LNCaP clone FGC (cell line): ENCODE measurements at places on chromosomes 2 and 18.

- DNase-seq: no peak
Observed at GRCh38 chr2:119289093-119289492, 65.5 kb downstream of the STEAP3 start.

DNA sequence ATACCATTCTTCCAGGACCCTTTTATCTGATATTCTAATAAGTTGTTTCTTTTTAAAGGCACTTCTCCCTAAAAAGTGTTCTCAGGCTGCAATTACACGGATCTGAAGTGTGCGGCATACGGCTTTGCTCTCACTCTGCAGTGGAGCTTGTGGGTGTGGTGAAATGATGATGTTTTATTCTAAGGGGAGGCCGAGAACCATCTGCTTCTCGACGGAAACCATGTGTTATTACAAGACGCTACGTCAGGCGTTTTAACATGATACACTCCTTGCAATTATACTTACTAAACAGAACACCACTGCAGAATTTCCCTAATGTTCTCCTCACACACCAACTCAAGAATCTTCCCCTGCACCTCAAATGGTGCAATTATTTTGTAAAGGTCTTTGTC is 34.9 kb upstream of the CTDP1 start:
- no peak for DNase-seq

DNA sequence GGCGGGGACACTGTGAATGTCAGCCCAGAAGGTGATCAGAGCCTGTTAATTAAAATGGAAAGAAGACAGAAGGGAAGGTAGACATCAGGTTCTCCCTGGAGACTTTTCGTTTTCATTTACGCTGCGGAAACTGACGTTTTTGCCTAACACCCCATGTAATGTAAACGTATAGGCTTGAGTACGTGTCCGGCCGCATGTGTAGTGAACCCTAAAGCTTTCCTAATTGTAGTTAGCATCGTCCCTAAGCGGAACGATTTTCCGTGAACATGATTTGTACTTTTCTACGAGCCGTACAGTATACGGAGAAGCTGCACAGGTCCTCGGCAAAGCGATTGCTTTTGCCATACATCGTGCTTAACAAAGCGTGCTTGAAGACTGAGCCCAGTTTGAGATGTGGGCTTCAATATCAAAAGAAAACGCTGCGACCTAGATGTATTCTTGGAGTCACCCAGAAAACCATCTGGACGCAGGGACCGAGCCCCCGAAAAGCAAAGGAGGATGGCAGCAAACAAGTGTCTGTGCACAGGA is 284 bp downstream of the TIMM21 start:
- DNase-seq: no peak

DNA sequence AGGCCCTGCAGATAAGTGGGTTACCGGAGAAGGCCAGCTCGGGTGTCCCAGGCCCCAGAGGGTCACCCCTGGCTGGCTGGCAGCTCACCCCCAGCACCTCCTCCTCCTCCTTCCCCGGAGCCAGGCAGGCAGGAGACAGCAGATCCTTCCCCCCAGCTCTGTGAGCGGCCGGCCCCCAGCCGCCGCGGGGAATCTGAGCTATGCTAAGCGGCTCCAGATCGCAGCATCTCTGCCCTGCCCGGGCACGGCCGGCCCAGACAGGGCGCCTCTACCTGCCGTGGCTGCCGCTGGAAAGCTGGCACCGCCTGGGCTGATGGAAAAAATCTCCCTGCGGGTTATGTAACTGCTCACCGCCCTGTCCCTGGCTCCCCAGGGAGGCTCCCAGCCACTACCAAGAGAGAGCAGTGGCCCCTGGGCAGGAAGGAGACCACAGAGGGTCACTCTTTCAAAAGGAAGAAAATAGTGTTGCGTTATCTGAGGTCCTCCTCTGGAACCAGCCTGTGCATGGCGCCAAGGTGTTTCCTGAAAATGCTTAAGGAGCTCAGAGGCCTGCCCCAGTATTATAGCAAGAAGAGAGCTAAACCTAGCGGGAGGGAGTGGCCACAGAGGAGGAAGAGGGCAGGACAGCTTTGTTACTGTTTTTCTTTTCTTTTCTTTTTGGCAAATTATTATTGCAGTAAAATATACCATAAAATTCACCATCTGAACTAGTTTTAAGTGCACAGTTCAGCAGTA is 179.0 kb downstream of the SMAD7 start:
- DNase-seq: no peak

DNA sequence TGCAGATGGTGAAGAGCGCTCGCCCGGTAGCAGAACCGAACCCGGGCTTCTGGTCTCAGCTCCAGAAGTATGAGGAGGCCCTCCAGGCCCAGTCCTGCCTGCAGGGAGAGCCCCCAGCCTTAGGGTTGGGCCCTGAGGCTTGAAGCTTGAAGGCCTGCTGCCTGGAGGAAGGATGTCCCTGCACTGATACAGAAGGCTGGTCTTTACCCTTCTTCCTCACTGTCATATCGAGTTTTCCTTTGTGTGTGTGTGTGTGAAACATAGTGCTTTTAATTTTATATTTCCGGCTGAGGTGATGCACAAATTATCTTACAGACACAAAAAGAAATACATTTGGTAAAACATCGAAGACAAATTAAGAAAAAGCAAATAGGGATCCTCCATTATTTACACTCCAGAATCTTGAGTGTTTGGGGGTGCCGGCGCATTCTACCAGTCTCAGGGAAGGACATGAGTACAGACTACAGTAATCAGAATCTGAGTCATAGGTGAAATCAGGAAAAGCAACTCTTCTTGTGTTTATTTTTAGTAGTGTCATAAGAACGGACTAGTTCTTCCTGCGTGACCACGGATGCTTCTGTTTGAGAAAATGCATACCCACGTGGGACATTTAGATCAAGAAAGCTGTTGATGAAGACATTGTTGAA is 1.3 kb downstream of the DUSP28 start:
- DNase-seq: peak; percentile 71

DNA sequence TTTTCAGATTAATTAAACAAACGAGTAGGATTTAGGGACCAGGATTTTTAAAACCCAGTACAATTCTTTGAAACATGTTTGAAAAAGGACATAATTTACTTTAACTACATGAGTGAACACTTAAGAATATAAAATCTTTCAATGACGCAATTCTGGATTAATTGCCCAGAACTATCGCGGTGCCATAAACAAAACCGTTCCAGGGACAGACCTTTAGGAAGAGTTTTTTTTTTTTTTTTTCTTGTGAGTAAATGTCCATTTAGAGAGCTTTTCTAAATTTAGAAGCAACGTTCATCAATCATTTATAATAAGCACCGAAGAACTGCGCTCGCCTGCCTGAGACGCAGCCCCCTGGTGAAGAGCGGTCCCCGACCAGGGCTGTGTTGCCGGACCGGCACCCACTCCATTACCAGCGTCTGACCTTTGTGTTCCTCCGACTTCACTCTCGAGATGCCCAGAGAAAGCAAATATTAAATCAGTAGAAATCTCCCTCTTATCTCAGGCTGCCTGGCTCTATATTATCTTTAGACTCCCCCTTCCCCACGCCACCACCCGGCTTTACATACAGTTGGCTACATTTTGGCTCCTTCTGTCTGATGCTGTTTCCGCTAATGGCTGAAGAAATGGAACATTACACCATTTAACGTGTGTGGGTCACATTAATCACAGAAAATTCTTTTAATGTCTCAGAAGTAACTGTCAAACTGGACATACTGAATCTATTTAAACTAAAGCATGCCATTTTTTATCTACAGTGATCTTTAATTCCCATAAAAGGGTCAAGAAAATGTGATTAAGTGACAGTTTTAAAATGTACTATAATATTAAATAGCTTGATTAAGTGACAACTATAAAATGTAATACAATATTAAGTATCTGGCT is 364.0 kb upstream of the MEIS1 start:
- no peak for DNase-seq

- no peak for DNase-seq
Observed at GRCh38 chr2:41930807-41931566, 116.8 kb upstream of the PKDCC start.

DNA sequence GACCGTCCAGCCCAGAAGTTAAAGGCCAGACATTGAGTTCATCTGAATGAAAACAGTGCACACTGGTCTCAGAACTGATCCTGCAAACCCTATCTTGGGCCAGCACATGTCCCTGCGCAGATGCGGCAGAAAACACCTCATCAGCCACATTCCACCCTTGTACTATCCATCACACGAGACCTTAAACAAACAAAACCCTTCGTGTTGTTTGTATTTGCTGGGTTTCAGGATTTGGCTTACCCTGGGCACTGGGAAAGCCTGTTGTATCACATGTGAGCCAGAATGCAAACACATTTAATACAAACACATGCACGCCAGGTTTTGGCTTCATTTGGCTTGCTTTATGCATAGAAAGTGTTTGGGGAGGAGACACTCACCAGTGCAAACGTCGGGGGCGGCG is 12.5 kb downstream of the WIPF1 start:
- DNase-seq: peak; percentile 89

GRCh38 chr2:11709293-11709692 is 37.1 kb upstream of the LPIN1 start:
- DNase-seq: no peak

DNA sequence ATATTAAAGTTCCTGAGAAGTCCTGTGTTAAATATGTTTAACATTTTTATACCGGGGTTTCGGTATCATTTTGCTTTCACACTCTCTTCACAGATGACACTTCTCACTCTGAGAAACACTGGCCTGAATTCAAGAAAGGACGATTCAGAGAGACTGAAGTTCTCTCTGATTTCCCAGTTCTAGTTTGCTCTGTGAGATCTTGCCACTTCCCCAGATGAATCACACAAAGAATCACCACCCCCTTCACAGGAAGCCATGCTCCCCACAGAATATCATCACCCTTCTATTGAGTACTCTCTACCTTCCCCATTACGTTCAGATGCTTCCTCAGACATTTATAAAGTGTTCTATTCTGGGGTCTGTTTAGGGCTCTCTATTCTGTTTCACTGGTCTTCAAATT is 16.1 kb upstream of the CD207 start:
- DNase-seq: no peak

DNA sequence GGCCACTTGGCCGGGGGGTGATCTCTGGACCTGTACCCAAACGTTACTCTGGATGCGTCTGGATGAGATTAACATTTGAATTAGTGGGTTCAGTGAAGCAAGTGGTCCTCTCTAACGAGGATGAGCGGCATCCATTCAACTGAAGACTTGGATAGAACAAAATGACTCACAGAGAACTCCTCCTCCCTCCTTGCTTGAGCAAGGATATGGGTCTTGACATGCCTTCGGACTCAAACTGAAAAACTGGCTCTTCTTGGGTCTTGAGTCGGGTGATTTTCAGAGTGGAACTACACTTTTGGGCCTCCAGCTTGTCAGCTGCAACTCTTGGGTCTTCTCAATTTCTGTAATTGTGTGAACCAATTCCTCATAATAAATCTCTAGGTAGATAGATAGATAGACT is 47.2 kb downstream of the NETO1 start:
- no peak for DNase-seq

DNA sequence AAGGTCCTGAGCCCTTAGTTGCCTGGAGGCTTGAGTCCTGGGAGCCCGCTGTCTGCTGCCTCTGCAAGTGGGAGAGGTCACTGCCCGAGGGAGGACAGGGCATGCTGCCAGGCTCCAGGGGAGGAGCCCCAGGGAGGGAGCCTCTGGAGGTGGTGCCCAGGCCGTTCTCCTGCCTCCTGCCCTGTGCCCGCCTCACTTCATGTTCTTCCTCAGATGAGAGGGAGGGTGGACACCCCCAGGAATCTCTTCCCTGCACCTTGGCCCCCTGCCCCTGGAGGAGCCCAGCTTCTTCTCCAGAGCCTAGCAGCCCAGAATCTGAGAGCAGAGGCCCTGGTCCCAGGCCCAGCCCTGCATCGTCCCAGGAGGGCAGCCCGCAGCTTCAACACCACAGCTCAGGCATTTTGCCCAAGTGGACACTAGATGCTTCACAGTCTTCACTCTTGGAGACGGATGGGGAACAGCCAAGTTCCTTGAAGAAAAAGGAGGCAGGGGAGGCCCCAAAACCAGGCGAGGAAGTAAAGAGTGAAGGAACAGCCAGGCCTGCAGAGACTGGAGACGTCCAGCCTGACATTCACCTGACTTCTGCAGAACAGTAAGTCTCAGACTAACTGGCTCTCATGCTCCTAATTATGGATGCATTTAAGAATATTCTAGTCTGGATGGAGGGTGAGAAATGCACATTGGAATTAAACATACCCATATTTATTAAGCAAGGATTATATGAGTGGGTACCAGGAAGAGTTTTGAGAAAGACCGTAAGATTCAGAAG is 12.1 kb downstream of the PSD4 start:
- no peak for DNase-seq

DNA sequence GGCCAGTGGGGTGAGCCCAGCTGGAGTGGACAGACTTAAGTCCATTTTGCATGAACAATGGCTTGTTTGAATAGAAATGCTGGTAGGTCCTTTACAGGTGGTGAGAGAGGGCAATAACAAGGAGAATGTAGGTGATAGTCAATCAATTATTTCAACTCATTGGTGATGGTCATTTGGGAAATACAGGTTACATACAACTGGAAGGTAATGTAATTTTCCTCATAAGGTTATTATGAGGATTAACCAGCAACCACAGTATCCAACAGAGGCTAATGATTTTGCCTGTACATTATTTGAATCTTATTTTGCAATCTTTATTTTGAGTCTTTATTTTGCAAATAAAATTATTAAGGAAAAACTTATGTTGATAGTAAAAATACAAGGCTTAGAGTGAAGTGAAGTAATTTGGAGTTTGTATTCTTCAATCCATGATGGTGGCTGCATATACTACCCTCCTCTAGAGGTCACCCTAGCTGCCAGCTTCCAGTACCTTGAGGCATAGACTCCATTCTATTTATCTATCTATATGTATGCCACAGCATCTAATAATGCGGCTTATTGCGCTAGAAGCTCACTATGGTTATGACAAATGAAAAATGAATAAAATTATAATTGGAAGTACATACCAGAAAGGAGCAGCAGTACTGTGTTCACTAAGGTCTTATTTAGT is 20.5 kb upstream of the HNMT start:
- no peak for DNase-seq

DNA sequence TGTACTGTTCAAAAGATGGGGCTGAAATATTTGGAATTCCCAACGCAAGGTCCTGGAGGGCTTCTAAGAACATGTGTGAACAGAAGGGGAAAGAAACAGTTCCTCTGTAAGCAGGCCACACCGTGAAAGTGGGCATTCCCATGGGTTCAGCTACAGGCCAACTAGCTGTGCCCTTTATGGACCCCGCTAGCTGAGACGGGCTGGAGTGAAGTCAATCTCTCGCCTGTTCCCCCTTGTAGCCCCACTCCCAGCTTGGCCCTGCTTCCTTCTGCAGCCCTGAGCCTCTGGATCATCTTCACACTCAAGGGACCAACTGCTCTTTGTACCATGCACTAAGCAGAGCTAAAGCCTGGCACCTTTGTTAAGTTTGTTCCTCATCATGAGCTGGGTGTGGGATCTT is 55.4 kb downstream of the POLR1A start:
- no peak for DNase-seq

DNA sequence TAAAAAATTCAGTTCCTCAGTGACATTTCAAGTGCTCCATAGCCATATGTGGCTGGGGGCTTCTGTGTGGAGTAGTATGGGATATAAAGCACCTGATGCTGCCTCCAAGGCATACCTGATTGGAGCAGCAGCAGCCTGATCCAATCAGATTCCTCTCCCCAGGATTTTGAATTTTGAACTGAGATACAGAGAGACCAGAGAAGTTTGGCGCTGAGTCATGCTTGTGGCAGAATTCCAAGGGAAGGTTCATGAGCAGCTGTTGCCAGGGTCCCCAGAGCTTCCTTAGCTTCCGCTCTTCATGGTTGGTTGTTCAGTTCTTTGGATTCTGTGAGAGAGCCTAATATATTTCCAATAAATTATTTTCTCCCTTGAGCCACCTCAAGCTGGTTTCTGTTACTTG is 29.0 kb upstream of the CFAP36 start:
- no peak for DNase-seq
